ENCODE measurements at places on chromosomes 7 and 10.

- no peak for DNase-seq
Observed at GRCh38 chr10:62560201-62560819, 186.1 kb downstream of the ZNF365 start.

DNA sequence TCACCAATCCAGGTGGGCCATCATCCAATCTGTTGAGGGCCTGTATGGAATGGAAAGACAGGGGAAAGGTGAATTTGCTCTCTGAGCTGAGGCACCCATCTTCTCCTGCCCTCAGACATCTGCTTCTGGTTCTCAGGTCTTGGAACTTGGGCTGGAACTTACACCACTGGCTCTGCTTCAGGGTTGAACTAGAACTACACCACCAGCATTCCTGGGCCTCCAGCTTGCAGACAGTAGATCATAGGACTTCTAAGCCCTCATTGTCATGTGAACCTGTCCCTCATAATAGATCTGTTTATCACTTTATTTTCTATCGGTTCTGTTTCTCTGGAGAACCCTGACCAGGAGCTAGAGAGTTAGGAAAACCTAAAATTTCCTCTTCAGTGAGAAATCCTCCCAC lies 233.5 kb downstream of the CREB5 start:
- no peak for DNase-seq

- no peak for DNase-seq
Observed at GRCh38 chr7:28142650-28143049, 37.9 kb downstream of the JAZF1 start.

- no peak for DNase-seq
Observed at GRCh38 chr7:106180721-106181120, 68.6 kb upstream of the SYPL1 start.

DNA sequence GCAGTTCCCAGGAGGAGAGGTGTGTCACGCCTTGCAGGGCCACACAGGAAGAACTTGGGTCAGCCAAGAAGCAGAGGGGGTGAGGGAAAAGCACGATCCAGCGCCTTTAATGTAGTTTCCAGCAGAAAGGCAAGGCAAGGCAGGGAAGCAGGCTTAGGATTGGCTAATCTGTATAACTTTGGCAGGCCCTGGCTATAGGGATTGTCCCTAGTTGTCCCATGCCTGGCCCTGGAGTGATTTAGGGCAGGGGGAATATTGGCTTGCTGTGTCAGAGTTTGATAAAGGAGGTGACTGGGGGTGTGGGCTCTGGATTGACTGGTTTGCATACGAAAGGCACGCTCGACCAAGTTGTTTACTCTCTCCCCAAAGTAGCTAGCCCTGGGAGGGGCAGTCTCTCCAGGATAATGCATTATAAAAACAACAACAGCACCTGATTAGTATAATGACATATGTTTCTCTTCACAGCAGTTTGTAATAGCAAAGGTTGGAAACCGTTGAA lies 44.5 kb downstream of the RBM28 start:
- no peak for DNase-seq

DNA sequence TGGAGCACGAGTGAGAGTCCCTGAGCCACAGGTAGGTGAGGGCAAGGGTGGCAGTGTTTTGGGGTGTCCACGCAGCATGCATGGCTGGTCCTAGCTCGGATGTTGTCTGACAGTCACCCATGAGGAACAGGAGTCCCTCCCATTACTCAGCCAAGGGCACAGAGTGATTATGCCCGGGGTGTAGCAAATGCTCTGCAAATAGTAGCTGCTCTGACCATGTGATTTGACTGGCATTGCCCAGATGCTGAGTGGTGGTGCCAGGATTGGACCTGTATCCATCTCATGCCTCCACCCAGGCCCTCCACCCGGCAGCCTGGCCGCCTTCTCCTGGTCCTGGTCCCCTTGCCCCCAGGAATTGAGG lies 150.8 kb downstream of the GRK5 start:
- no peak for DNase-seq

DNA sequence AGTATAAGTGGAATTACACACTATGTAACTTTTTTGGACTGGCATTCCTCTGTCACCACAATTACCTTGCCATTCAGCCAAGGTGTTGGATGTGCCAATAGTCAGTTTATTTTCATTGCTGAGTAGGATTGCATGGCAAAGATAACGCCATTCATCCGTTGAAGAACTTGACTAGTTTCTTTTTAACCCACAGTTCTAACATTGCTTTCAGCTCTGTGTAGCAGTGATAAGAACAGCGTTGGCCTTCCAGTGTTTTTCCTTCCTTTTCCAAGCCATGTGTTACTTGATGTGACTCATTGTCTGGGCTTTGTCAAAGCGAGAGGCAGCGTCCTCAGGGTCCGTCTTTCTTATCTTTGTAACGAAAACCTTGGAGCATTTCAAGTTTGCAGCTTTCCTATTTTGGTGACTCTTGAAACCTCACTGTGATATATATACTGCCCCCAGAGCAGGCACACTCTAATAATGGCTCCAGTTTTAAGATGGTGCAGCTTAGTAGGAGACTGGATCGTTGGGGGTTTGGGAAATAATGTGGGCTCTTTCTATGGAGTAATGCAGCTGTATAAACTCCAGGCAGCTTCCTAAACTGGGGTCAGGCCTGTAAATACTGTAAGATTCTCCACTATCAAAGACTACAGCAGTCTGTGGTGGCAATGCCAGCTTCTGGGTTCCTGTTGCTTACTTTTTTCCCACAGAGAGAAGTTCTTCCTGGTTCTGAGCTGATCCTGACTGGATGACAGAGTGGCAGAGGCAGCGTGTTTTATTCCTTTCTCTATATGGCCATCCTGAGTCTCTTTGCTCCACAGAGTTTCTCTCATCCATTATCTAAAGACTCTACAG lies 41.7 kb downstream of the AKR1E2 start:
- DNase-seq: no peak

DNA sequence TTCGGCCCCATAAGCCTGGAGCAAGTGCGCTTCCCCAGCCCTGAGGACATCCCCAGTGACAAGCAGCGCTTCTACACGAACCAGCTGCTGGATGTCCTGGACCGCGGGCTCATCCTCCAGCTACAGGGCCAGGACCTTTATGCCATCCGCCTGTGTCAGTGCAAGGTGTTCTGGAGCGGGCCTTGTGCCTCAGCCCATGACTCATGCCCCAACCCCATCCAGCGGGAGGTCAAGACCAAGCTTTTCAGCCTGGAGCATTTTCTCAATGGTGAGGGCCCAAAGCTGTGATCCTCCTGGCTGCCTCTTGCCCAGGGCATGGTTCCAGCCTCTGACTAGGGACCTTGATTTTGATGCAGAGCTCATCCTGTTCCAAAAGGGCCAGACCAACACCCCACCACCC lies 10.1 kb downstream of the IRF5 start:
- DNase-seq: no peak

GRCh38 chr10:122835908-122836307 lies 9.7 kb downstream of the CUZD1 start:
- no peak for DNase-seq

All from right hindlimb (tissue), 1 donor.